CD4-positive, alpha-beta T cell treated with Interleukin-17A for 1 hour (primary cell): ENCODE measurements at places on chromosomes 6 and 20.

DNA sequence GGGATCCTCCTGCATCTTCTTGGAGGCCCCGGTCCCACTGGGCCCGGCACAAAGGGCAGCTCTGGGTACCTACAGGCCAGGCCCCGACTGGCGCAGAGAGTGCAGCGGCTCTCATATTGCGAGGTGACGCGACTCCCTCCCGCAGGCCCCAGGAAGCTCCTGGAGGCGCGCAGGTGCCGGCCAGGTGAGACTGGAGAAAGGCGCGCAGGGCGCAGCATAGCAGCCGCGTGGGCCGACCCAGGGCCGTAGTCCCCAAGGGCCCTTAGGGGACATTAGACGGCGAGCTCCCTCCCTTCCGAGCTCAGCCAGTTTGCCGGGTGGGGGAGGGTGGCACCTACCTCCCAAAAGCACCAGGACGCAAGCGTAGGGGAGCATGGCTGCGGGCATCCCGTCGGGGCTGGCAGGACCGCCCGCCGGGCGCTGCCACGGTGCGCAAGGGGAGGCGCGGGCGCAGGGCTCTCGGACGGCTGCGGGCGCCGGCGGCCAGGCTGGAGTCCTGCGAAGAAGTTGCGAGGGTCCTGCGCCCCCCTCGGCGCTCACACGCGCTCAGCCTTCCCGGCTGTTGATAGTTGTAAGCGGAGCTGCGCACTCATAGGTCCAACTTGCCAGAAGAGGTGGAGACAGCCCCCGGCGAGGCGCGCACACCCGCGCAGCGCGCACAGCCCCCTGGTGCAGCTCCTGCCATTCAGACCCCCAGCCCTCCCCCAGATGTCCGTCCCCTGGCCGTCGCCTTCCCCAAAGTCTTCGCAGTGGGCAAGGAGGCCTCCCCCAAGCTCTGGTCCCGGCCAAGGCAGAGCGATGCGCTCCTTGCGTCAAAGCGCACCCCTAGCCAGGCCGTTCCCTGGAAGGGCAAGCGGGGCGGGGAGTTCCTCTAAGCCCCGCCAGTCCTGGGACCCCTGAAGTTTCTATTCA is 622 bp downstream of the APCDD1L start:
- no peak for DNase-seq

- no peak for DNase-seq
Observed at GRCh38 chr20:53666144-53666543, 72.5 kb upstream of the ZNF217 start.

DNA sequence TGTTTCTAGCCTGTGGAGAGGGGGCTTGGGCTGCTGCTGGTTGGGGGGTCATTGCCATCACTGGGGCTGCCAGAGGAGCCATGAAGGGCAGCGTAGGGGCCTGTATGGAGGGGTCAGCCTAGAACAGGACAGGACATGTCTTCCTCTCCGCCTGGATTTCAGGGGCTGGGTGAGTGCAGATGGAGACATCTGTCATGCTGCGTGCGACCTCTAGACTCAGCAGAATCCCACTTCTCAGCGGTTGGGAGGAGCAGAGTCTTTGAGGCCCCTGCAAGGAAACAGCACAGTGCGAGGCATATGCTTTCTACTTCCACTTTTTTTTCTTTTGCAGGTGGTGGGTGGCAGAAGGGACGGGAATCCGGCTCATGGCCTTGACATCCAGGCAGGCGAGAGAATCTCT is 67.9 kb downstream of the EZR start:
- DNase-seq: no peak

DNA sequence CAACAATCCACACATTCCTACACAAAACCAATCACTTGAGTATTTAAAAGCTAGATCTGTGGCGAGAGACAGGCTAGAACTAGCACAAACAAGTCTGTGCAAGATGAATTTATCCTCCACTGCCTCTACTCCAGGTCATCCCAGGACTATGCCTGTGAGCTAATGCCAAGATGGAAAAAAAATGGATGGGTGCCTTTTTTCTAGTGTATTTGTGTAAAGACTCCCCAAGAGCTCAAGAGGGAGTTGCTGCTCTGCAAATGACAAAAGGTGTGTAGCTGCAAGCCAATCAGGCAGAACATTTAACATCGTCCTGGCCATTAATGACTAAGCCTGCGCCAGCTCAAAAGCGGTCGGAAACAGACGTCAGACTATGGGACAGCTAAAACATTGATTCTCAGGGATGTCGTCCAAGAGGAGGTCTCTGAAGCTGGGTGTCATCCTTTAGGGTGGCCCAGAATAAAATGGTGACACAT is 21.9 kb downstream of the ATXN1 start:
- no peak for DNase-seq

- no peak for DNase-seq
Observed at GRCh38 chr6:151178373-151178772, 61.4 kb upstream of the AKAP12 start.

DNA sequence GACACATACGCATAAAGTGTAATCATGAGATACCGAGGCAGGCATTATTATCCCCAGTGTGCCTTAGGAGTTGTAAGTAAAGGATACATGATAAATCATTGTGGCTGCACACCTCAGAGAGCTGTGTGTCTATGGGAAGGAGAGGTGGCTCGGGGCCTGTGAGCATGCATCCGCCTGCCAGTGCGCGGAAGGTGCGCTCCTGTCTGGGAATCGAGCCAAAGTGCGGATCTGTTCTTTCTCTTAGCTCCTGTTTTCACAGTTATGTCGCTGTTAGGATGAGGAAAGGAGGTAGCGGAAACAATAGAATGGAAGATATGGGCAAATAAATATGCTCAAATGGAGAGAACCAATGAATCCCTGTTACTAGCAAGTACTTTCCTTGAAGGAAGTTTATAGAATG is 98.0 kb downstream of the ANKRD6 start:
- no peak for DNase-seq

DNA sequence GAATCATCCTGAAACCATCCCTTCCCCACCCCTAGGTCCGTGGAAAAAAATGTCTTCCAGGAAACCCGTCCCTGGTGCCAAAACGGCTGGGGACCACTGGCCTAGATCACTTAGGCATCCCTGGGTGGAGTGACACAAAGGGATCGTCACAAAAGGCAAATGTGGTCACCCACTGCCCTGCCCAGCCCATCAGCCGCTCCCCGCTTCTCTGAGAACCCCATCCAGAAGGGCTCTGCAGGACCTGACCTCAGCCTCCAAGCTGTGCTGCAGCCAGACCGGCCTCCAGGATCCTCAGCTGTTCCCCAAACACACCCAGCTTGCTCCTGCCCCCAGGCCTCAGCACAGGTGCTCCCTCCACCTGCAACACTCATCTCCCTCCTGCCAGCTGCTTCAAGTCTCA is 61.6 kb downstream of the PREX1 start:
- DNase-seq: no peak
